Activated CD8-positive, alpha-beta memory T cell treated with anti-CD3 and anti-CD28 coated beads for 48 hours (primary cell): ENCODE measurements at places on chromosomes 1 and 21.

GRCh38 chr1:87305151-87305550, 23.5 kb upstream of the LMO4 start:
- DNase-seq, result no peak

GRCh38 chr1:224929335-224930237, at the start of gene DNAH14:
DNAH14 (plus strand) TSS chr1:224929675; CDS start chr1:224952703, 23,028 bp downstream.
- DNase-seq, result peak; percentile 1

- no peak for DNase-seq
Observed at GRCh38 chr1:237324226-237324625, 282.2 kb downstream of the RYR2 start.

DNA sequence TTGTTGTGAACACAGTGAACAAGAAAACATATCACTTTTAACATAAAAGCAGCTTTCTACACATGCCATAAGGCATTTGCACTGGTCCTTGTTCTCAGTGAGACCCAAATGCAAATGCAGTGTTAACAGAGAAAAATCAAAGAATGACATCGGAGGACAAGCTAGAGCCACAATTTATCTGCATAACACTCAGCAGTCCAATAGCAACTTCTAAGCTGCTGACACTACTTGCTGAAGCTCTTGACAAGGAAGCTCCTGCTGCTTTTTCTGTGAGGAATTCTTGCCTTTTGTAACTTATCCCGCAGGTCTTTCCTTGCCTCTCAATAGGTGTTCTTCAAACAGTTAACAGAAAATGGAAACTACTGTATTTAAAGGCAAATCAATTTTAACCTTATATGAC, 34.7 kb downstream of the USH2A start:
- no peak for DNase-seq

DNA sequence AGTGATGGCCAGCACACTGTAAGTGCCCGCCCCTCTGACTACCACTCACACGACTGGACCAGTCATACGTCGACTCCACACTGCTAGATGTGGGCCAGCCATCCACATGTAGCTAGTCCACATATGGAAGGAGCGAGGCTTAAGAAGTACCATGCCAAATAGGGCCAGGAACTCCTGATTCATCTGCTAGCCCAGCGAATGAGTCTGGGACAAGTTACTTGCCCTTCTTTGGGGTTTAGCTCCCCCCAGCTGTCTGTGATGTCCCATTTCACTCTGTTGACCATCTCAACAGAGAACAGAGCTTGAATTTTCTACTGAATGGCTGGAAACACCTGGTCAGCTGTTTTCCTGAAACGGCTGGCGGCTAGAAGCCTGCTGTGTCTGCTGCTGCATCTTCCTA, 5.8 kb downstream of the CSRP1 start:
- DNase-seq, result no peak

DNA sequence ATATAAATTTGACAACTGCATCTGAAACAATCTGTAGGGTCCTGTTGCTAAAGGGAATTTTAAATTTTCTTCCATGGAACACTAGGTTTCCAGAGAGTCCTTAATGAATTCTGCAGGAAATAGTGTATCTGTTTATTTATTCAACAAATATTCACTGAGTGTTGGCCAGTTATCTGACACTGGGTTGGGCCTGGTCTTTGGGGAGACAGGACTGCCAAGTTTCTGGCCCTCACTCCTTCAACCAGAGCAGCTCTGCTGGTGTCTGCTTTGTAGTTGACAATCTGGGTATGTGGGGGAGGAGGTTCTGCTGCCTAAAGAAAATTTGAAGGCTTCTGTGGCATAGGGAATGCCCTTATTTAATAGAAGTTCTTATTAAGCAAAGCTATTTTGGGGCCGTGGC, 26.1 kb upstream of the HUNK start:
- no peak for DNase-seq
